Activated CD4-positive, CD25-positive, alpha-beta regulatory T cell treated with anti-CD3 and anti-CD28 coated beads, Interleukin-2, amount 50 U/mL, for 24 hours (primary cell): ENCODE measurements at places on chromosomes 4 and X.

GRCh38 chr4:123833171-123833643, 436.6 kb downstream of the SPRY1 start:
- ATAC-seq, result no peak

DNA sequence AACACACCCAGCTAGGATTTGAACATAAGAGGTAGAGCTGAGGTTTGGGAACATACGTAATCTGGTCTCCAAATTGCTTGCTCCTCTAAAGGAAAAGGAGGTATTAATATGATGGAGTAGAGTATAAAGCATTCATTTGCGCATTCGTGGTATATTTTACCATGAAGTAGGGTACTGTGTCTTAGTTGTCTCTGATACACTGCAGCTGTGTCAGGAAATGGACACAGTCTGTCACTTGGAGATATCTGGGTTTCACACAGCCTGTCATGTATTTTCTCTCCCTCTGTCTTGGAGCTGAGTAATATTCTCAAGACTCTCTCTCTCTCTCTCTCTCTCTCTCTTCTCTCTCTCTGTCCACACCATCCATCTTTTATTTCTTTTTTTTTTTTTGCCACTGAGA, 274.8 kb upstream of the UGT8 start:
- no peak for ATAC-seq

DNA sequence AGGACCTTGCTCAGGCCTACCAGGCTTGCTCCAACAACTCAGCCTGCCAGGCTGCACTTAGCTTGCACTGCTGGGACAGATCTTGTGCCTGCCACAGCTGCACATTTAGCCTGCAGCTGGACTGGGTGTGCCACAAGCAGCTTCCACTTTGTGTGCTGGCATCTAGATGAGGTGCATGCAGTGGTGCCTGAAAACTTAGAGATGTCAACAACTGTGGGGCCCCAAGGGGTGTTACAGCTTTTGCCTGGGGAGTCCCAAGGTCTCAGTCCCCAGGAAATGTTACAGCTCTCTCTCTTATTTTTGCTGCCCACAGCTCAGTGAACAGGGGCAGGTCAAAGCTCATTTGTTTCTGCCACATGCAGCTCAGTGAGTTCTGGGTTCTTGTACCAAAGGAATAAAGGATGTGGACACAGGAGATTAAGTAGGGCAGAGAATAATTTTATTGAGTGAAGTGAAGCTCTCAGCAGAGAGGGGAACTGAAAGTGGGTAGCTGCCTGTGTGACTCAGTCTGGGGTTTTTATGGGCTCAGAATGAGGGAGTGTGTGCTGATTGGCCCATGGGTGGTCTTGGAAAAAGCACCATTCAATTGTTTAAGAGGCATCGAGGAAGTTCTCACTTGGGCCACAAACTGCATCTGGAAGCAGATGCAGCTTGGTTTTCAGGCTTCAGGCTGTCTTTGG, 828.3 kb downstream of the TECRL start:
- ATAC-seq, result no peak

GRCh38 chr4:54651050-54651449, 6.7 kb upstream of the KIT start:
- no peak for ATAC-seq

- ATAC-seq, result no peak
Measured at GRCh38 chrX:1138476-1139184, 73.8 kb downstream of the CRLF2 start.

GRCh38 chrX:25287521-25287920, 271.8 kb upstream of the ARX start:
- ATAC-seq, result no peak

GRCh38 chr4:41613386-41613785, 75.4 kb downstream of the LIMCH1 start:
- ATAC-seq, result no peak

DNA sequence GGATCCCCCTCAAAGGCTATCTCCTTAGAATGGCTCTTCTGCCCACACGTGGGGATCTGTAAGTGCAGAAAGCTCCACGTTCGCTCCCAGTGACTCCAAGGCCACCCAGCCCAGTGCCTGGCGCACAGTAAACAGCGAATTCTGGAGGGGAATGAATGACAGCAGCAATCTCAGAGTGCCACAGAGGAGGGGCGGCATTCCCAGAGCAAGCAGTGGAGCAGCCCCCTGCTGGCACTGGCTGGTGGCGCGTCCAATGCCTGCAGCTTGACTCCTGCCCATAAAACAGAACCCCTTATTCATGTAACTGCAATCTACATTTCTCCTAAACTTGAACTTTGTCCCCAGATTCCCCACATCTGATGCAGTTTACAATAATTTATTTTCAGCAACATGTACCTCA, 6.9 kb upstream of the HELT start:
- no peak for ATAC-seq

- ATAC-seq, result peak; percentile 74
Measured at GRCh38 chrX:154308108-154308946, 12.7 kb downstream of the TKTL1 start.

DNA sequence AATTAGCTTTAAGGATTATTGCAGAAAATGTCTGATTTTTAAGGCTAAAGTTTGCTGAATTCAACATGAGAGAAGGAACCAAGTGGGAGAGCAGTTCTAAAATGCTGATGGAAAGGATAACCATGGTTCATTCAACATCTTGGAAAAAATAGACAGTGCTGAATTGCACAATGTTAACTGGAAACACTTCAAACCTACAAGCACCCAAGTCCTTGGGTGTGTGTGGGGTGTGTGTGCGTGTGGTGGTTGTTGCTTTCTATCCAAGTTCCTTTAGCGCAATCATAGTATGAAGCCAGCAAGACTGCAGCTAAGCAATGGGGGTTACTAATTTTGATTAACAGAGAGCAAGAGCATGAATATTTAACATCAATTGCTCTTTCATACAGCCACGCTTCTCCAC, 29.3 kb upstream of the SCOC start:
- ATAC-seq, result no peak

DNA sequence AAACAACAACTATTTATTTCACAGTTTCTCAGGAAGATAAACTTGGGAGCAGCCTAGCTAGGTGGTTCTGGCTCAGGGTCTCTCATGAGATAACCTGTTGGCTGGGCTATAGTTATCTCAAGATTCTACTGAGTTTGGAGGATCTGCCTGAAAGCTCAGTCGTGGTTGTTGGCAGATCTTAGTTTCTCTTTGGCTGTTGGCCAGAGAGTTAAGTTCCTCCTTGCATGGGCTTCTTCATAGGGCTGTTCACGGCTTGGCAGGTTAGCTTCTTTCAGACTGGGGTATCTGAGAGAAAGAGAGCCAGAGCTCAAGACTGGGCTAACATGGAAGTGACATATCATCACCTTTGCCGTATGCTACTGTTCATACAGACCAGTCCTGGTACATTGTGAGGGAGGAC, 28.7 kb downstream of the SEC24B start:
- no peak for ATAC-seq

DNA sequence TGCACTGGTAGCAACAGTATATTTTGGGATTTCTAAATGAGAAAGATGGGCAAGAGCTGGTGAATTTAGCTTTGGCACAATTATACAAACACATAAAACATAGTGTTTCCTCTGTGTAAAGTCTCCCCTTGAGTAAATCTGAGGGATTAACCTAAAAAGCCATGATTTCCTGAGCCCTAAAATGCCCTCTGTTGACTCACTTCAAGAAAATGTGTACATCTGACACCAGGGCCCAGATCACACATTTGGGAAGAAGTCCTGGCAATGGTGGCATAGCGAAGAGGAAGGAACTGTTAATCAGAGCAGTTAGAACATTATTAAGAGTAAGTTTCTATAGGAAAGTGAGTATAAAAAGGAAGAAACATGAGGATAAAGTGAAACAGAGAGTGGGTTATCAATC, 338.5 kb downstream of the SPOCK3 start:
- no peak for ATAC-seq

- no peak for ATAC-seq
Measured at GRCh38 chrX:13432414-13433297, 112.8 kb upstream of the ATXN3L start.

DNA sequence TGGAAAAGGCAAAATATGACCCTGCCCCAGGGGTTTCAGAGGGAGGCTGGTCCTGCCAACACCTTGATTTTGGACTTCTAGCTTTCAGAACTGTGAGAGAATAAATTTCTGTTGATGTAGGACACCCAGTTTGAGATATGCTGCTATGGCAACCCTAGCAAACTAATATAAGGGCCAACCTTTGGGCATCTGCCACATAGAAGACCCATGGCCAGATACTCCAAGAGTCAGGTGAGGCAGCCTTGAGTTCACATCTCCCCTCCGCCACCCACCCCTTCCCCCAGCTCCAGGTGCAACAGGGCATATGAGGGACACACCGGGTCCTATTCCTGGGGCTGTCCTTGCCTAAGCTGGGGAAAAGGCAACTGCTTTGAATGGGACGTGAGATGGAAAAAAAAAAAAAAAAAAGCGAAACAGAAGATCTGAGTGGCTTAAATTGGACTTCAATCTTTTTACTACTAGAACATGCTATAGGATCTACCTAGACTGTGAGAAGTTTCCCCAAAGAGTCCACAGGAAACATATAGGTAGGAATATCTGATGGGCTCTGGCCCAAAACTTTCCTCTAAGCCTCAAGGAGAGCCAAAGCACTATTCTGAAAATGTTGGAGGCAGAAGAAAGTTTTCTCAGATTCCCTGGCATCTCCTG, 56.5 kb upstream of the PROM1 start:
- no peak for ATAC-seq

GRCh38 chr4:33831442-33832066, 2412.8 kb downstream of the ARAP2 start:
- ATAC-seq, result no peak

- ATAC-seq, result no peak
Measured at GRCh38 chrX:21856504-21856903, 717 bp downstream of the YY2 start.

DNA sequence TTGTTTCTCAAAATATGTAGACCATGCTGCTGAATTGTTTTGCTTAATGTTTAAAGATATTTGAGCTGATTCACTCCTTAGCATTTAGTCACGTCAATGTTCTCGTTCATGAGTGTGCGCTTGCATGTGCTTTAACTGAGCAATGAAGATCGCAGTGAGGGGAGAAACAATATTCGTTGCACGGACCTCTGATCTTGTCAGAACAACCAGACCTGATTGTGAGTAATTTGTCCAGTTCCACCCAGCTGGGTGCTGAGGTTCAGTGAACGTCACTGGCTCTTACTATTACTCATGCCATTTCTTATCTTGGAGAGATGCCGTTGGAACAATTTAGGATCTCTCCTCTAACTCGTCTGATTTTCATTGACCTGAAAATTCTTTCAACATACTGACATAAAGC, 15.0 kb upstream of the PRKX start:
- no peak for ATAC-seq

GRCh38 chr4:143286701-143287571, 49.7 kb upstream of the GAB1 start:
- no peak for ATAC-seq

DNA sequence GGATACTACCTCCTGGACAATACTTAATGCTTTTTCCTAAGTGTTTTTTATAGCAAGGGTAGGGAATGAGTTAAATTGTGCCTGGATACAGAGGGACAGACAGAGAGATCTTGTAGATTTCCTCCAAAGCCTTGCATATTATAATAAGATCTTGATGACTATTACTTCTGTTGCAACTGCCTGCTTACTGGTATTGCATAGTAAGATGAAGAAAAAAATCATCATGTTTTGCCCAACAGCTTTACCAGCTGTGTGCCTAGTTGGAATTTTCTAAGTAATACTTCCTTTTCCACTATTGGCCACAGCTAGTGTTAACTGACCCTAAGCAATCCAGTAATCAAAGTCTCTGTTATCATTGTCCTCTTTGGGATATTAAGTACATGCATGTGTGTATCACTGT, 139.0 kb downstream of the DCK start:
- no peak for ATAC-seq

DNA sequence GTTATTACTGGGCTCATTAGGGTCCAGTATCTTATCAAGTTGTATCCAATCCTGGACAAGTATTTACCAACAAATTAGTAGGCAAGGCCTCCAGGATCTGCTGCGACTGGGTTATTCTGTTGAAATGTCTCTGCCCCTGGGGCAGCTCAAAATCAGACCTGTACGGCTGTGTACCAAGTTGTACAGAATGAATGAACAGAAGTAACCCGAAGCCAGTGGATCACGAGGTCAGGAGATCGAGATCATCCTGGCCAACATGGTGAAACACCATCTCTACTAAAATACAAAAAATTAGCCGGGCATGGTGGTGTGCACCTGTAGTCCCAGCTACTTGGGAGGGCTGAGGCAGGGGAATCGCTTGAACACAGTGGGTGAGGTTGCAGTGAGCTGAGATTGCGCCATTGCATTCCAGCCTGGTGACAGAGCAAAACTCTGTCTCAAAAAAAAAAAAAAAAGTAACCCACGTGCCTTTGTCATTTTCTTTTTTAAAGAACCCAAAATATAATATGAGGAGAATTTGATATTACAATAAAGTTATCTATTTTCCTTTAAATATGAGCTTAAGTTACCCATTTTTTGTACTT, 127.3 kb downstream of the CBR4 start:
- no peak for ATAC-seq

- no peak for ATAC-seq
Measured at GRCh38 chrX:17818726-17819125, 42.4 kb downstream of the RAI2 start.

- ATAC-seq, result no peak
Measured at GRCh38 chrX:70421618-70422017, 1.5 kb upstream of the GDPD2 start.

- no peak for ATAC-seq
Measured at GRCh38 chrX:145792281-145792680, 25.3 kb upstream of the SLITRK2 start.
